ENCODE measurements at places on chromosomes 3 and 15. TPM values are rescaled to one million over a fixed set of nuclear protein-coding genes. Genes with fewer than 3 reads are reported as not detected.

The CELSR3 gene
- 3.9 TPM for polyA plus RNA-seq

The EXD1 gene
- polyA plus RNA-seq, result 0.01 TPM

- no peak for DNase-seq
Observed at GRCh38 chr3:43640681-43641080, 18.9 kb upstream of the ANO10 start.

DNA sequence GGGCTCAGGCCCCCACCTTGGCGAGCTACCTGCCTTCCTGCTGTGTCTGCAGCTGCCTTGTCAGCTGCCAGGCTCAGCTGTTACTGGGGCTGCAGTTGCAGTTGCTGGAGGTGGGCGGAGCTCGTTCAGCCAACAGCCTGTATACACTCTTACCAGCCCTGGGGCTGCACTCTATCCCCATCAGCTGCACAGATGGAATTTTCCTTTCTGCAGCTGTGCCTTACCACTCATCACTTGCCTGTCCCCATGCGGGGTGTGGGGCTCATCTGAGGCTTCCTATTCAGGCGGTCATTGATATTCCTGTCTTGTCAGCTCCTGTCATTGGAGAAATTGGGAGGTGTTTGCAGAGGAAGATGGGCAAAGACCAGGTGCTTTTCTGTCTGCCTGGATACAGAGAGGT, 9.1 kb upstream of the SYN2 start:
- DNase-seq, result no peak

GRCh38 chr15:40407330-40407990, 1.9 kb downstream of the IVD start:
- no peak for DNase-seq

Measured in large intestine (tissue), 12 donors.